Activated CD8-positive, alpha-beta T cell treated with anti-CD3 and anti-CD28 coated beads, Interleukin-2, amount 10 ng/mL, durations not matched to agents 7 days and 5 days (primary cell): ENCODE measurements at places on chromosomes 7 and 10.
A peak's percentile ranks its signal among the peaks of the same experiment; 100 is the strongest.

DNA sequence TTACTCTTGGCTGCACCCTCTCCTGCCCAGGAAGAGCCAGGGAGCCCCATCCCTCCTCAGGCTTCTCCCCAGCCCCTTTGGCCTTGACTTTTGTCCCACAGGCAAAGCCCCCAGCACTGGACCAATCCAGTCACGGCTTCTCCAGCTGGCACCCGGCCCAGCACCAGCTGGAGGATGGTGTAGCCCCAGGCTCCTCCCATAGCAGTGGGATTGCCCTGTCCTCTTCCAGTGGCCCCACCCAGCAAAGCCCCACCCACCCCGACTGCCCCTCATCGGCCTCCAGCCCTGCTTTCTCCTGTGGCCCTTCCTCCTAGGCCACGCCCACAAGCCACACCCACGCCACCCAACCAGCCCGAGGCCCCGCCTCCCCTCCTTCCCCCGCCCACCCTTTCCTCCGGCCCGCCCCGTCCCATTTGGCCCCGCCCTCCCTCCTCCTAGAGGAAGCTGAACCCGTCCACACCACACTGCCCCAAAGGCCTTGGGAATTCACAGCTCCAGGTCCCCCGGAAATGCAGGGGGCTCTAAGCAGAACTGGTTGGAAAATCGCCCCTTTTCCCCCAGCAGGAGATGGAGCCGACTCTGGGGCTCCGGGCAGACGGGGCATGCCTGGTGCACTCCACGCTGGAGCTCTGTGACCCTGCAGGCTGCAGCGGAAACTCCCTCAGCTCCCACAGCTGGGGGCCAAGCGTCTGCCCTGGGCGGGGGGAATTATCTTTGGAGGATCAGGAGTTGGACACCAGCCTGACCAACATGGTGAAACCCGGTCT lies 25.2 kb downstream of the GET4 start:
- peak; percentile 66 for DNase-seq

DNA sequence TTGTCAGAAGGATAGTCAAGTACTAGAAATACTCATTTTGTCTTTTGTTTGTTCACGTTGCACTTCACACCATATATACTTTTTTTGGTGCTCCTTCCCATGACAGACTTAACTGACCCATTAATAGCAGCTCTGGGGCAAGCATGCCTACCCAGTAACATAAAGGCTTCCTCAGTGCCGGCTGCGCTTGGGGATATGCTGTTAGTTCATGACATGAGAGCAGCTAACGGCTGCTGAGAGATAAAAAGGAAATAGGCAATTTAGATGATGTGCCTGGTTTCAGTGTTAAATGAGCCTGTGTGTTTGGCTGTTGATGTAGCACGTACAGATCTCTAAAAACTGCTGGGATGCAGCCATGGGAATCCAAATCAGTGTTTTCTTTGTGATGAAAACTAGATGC lies 86.4 kb downstream of the TAX1BP1 start:
- no peak for DNase-seq

- no peak for DNase-seq
Observed at GRCh38 chr10:5828725-5829124, 15.5 kb upstream of the GDI2 start.

- DNase-seq = no peak
Observed at GRCh38 chr10:50857579-50857978, 27.8 kb downstream of the A1CF start.

DNA sequence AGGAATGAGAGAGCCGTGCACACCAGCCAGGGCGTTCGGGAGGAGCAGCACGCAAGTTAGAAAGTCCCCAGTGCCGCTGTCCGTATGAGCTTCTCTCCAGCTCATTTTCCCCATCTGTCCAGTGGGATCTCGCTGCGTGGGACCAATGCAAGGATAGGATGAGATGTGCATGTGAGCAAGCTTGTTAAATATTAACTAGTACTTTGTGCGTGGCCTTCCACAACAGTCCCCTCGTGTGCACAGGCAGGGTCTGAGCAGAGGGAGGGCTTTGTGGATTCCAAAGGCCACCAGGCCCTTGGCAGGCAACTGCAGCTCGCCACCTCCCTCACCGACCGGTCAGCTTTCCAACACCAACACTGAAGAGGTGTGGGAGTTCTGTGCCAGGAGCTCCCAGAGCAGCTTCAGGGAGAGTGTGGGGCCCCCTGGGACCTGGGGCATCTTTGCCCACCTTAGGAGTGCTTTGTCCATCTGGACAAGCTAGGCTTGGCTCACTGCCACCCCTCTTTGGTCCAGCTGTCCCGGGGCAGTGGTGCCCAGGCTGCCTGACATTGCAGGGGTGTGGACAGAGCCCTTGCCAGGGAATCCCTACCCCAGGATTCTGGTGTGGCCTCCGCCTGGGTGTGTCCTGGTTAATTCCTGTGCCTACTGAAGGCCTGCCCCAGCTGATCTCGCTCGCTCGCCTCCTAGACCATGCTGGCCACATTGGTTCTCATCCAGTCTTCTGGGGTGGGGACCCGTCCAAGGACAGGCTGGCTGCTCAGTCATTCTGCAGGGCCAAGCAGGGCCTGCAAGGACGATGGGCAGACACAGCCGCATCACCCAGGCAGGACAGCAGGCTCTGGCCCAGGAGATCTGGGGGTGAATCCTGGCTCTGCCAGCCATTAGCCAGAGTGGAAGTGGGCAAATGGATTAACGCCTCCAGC lies 5.3 kb downstream of the FAM20C start:
- DNase-seq = no peak

GRCh38 chr10:47261121-47261520 lies 38.9 kb upstream of the GDF10 start:
- peak; percentile 56 for DNase-seq

DNA sequence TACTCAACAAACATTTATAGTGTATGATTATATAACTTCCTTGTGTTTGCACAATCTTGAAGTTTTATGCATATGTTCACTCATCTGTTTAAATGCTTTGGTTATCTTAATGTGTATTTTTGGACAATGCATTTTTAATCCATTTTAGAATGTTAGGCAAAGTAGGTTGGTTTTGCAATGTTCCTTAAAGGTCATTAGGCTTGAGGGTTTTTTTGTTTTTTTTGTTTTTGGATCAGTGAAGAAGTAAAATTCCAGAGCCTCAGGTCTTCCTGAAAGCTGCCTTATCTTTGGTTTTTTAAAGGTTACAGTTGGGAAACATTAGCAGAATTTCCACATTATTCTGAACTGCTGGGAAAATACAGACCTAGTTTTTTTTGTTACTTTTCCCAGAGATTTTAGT lies 12.8 kb downstream of the MDFIC start:
- no peak for DNase-seq
